ENCODE measurements at places on chromosomes 5 and 9. TPM values are rescaled to one million over a fixed set of nuclear protein-coding genes. Genes with fewer than 3 reads are reported as not detected.

The PCDHB13 gene
- 0.07 TPM for total RNA-seq

The SCGB3A2 gene
- not detected for total RNA-seq

The KLF9 gene
- total RNA-seq: 12.7 TPM

The CNTNAP3B gene
- 0.80 TPM for total RNA-seq

The CNOT8 gene
- total RNA-seq: 78.6 TPM

The SPATA31D4 gene
- not detected for total RNA-seq

The OTULINL gene
- total RNA-seq: 0.80 TPM

Data from B cell (primary cell).